WTC11 (cell line): ENCODE measurements at places on chromosomes 11 and 22.

DNA sequence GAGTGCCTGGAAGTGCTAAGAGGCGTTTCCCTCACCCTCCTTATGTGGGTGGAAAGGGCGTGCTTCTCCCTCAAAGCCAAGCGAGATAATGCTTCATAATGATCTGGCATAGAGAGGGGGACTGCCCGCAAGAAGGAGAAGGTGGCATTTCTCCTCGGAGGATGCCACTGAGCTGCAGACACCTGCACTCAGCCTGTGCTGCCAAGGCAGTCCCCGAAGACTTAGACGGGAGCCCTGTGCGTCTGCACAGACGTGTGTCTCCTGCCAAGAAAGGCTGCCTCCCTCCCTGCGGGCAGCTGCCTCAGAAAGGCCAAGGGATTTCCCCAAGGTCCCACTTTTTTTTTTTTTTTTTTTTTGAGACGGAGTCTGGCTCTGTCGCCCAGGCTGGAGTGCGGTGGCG lies 48.1 kb upstream of the SPATA19 start:
- DNase-seq = no peak

DNA sequence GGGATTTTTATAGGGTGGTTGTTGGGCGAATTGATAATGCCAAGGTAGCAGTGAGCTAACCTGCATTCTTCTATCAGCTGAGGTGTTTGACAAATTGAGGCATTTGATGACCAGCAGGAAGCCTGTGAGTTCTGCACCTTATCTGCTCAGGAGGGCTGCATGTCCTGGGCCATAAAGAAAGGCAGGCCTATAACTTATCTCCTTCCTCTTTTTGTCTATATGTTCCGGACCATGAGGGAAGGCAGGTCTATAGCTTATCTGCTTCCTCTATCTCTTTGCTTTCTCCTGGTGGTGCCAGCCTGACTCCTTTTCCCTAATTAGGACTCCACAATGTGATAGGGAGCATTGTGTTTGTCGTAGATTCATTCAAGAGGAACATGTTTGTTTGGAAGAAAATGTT lies 8.6 kb upstream of the JAM3 start:
- DNase-seq = no peak

DNA sequence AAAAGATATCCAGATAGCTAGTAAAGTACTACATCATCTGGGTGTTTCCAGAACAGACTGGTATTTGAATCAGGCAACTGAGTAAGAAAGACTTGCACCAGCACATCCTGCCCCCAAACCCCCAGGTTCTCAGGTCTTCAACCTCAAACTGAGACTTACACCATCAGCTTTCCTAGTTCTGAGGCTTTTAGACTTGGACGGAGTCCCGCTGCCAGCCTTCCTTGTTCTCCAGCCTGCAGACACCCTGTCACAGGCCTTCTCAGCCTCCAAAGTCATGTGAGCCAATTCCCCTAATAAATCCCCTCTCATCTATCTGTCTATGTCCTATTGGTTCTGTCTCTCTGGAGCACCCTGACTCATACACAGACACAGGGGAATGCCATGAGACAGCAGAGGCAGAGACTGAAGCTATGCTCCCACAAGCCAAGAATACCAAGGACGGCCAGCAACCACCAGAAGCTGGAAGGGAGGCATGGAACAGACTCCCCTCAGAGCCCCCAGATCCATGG lies 10.9 kb downstream of the SMCO4 start:
- DNase-seq = no peak

- no peak for DNase-seq
Measured at GRCh38 chr11:65132238-65132987, 1.9 kb downstream of the SYVN1 start.
